ENCODE measurements at places on chromosomes 13 and 19.

DNA sequence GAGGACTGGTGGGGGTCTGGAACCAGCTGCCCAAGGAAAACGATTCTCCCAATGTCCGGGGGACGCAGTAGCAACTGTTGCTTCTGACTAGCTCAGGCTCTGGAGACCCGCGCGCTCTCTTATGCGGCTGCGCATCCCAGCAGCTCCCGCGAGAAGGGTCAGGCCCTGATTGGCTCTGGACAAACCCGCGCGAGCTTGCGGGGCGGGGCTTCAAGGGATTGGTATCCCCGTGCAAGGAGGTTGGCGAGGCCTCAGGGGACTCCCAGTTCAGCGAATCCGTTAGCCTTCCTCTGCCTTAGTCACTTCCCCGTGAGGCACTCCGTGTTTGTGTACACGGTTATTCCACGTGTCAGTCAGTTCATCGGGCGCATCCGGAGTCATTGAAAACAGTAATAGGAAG is 20.2 kb downstream of the SIGLECL1 start:
- no peak for DNase-seq

DNA sequence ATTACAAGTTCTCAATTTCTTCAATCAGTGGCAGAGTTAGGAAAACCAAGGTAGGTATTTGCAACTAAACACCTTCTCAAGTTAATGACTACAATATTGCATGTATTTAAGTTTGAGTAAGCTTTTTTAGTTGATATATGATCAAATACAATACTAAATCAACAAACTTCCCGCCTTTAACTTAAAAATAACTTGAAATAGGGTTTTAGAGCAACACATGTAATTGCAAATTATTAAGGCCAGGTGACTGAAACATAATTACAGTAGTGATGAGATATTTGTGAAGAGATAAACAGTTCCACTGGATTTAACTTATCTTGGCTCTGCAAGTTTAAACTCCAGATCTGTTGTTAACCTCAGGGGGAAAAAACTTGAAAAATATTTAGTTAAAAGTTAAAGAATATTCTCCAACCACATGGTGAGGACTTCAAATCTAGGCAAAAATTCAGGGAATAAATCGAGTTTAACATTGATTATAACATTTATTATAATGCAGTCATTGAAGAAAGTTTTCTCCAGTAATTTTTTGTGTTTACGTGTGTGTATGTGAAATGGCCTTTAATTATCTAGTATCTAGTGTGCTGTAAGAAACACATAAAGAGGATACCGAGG is 3.6 kb downstream of the DACH1 start:
- no peak for DNase-seq

DNA sequence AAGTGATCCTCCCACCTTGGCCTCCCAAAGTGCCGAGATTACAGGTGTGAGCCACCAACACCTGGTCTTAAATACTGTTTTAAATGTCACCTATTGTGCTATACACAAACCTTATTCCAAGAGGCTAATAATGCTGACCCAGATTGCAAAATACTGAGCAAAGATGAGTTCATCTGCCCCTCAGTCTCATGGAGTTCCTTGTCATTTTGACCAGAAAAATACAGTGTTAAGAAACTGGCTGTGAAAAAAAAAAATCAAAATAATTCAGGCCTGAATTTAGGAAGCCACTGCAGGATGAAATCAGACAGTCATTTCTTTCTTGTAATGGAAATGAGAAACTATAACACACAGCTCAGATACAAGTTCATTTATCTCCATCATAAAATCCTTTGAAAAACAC is 59.9 kb downstream of the TBC1D4 start:
- DNase-seq, result no peak

DNA sequence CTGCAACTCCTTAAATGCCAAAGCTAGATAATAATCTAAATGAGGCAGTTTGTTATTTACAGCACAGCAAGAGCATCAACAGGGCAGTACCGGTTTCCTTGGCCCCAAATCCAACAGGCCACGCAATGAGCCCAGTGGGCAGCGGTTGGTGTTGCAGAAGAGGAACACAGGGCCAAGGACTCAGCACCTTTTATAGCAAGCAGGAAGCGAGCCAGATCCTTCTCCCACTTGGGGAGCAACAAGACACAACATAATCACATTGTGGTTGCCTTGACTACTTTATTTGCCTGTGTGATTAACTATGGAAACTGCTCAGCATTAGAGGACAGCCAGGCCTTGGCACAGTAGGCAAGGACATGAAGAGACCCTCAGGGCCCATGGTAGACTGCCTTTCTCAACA is 67.1 kb upstream of the HTR2A start:
- no peak for DNase-seq

- peak; percentile 69 for DNase-seq
These were observed 7.5 kb downstream of the RPS9 start for GRCh38 chr19:54207983-54208783.

GRCh38 chr13:38160131-38160530 is 189.5 kb upstream of the UFM1 start:
- DNase-seq, result no peak

DNA sequence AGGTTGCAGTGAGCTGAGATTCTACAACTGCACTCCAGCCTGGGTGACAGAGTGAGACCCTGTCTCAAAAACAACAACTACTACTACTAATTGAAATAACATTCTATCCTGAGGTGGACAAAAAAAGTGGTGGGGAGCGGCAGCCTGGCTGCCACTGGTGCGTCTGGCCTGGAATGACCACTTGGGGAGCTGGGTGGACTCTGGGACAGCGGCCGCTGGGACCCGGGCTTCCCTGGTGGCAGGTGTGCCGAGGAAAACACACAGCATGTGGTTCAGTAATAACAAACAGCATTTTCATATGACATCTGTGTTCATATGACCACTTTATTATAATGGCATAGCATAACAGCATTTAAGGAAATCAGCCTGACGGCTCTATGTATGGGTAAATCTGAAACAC is 33.9 kb downstream of the TFDP1 start:
- no peak for DNase-seq

GRCh38 chr13:109868578-109869311 is 82.4 kb upstream of the IRS2 start:
- DNase-seq, result no peak

DNA sequence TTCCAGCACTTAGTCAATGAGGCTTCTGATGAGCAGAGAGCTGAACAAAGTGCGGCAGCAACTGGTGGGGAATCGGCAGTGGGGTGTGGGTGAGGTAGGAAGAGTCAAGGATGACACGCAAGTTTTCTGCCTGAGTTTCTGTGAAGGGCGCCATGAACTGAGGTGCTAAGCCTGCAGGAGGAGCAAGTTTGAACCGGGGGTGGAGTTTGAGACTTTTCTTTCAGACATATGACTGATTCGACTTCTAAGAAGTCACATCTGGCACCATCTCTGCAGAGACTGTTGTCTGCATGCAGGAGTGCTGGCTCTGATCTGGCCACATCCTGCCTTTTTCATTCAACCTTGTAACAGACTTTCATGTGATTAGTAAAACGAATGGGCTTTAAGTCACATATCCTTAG is 14.8 kb upstream of the GPI start:
- peak; percentile 38 for DNase-seq

- DNase-seq, result no peak
These were observed 50.6 kb upstream of the MTIF3 start for GRCh38 chr13:27500806-27501534.

DNA sequence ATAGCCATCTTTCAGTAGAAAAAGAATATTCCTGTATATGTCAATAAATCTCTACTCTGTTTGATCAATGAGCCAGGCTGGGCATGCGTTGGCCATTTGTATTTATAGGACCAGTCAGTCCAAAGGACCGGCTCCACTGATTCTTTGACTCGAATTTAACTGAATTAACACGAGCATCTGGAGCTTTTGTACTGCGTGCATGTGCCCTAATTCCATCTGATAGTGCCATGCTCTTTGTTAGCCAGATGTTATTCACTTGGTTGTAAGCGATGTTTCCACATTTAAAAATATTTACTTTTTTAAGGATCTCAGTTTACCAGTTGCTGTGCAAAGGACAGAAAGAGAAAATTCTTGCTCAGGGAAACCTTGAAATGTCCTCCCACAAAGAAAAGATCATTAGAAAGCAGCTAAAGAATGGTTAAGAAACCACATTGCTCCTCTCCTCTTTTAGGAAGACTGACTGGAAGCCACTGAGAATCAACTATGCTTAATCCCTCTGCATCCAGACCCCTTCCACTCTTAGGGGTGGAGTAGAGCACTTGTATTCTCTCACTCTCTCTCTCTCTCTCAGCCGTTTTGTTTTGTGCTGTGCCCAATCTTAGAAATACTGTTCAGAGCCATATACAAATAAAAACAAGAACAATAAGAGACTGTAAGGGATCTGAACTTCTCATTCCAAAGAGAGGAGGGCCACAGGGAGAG is 165.8 kb downstream of the DCLK1 start:
- no peak for DNase-seq

GRCh38 chr19:7636691-7637373 is at the start of gene STXBP2:
Gene STXBP2, plus strand, starts transcription at chr19:7637110. Its CDS starts 40 bp downstream, at chr19:7637150.
- peak; percentile 89 for DNase-seq

All from NAMALWA (cell line).